HCEC 1CT (cell line): ENCODE measurements at places on chromosomes 6 and 20.
A peak's percentile ranks its signal among the peaks of the same experiment; 100 is the strongest.

DNA sequence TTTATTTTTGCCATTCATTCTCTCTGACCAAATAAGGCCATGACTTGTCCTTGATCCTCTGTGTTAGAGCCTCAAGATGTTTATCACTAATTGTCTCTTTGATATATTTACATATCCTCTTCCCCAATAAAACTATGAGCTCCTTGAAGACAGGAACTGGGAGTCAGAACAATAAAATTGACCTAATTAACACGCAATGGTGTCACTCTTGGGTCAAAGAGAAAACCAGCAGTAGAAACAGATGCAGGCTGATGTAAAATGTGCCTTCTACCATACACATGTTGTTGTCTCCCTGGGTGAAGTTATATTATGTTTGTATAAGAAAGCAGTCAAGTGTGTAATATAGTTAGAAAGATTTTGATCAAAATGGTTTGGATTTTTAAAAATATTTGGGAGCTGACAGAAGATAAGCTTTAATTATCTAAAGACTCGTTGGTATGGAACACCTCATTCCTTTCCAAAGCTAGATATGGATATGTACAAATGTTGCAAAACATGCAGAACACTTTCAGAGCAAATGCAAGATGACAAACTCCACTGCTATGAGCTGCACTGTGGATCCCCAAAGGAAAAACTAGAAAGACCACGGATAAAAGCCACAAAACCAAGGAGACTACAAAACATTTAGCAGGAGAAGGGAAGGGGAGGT lies 109.7 kb upstream of the STMND1 start:
- DNase-seq: no peak

DNA sequence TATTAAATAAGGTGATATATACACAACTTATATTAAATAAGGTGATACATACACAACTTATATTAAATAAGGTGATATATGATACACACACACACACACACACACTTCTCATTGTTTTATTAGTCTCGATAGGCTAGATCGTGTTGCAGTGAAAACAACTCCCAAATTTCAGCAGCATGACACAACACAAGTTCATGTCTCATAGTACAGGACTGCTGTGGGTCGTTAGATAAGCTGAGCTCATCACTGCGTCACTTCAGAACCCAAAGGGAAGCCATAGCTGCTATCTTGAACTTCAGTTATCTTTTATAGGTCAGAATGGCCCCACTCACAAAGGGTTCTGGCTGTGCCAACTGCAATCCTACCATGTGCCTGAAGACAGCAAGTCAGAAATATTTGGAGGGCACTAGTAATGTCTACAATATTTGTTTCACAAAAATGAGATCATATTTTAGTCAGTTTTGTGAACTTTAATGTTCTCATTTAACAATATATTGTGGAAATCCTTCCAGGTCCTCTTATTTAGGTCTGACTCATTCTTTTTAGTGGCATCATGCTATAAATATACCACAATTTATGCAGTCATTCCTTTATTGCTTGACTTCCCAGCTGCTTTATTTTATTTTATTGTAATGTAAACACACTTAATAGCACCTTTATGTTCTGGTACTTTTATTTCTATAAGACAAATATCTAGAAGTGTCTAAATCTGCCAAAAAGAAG lies 290.2 kb downstream of the PHACTR1 start:
- DNase-seq: peak; percentile 50

DNA sequence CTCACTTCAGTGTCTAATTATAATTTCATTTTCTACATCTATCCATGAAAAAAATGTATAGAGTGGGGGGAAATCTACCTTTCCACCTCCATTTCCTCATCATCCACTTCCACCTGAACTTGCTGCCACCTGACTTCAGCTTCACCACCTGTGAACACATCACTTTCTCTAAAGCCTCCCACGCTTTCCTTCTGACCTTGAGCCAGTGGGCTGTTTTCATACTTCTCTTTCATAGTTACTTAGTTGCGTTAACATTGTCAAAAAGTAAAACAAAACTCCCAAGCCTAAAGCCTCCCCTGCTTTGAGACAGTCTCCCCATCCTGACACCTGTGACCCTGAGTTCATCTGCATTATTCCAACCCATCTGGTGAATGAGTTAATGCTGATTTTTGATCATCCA lies 47.3 kb downstream of the KLHL31 start:
- DNase-seq: no peak

- no peak for DNase-seq
These were observed 207.1 kb downstream of the MAFB start for GRCh38 chr20:40481743-40482458.

DNA sequence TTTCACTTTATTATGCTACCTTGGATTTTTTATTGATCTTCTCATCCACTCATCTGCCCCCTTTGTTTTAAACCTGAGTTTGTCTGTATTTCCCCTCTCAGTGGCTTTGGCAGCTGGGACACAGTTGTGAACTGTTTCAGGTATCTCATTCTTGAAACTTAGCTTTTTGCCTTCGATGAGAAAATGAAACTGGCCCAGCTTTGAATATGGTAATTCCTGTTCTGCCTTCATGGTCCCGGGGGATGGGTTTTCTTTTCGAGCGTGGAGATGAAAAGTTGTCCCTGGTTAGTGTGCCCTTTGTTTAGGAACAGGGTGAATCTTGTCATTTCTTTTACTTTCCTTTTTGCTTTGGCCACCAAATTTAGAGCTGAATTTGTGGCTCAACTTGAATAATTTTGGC lies 25.6 kb downstream of the DHX35 start:
- no peak for DNase-seq
